ENCODE measurements at places on chromosomes 2 and 18. TPM values are rescaled to one million over a fixed set of nuclear protein-coding genes. Genes with fewer than 3 reads are reported as not detected.

ACMSD gene
- polyA plus RNA-seq = 37.0 TPM

REG3A gene
- polyA plus RNA-seq = not detected

OTOF gene
- 0.21 TPM for polyA plus RNA-seq

SPAG16 gene
- 57.2 TPM for polyA plus RNA-seq

DNA sequence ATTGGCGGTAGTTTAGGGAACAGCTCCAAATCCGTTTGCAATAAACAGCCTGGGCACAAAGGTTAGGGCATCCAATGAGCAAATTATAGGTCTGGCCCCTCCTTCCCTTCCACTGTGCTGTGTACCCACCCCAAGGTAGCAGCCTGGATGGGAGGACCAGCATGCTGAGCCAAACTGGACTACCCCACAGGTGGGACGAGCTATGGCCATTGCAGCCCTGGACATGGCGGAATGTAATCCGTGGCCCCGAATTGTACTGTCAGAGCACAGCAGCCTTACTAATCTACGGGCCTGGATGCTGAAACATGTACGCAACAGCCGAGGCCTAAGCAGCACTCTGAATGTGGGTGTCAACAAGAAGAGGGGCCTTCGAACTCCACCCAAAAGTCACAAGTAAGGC lies 6.7 kb downstream of the AGBL5 start:
- no peak for DNase-seq

- peak; percentile 53 for DNase-seq
Observed at GRCh38 chr18:50268022-50268747, 1.9 kb upstream of the CFAP53 start.

- DNase-seq = no peak
Observed at GRCh38 chr2:135844301-135844895, 7.4 kb upstream of the LCT start.

GRCh38 chr2:199144036-199144435 lies 313.7 kb downstream of the SATB2 start:
- DNase-seq = no peak

- DNase-seq = no peak
Observed at GRCh38 chr18:11502368-11502767, 107.0 kb upstream of the SLC35G4 start.

DNA sequence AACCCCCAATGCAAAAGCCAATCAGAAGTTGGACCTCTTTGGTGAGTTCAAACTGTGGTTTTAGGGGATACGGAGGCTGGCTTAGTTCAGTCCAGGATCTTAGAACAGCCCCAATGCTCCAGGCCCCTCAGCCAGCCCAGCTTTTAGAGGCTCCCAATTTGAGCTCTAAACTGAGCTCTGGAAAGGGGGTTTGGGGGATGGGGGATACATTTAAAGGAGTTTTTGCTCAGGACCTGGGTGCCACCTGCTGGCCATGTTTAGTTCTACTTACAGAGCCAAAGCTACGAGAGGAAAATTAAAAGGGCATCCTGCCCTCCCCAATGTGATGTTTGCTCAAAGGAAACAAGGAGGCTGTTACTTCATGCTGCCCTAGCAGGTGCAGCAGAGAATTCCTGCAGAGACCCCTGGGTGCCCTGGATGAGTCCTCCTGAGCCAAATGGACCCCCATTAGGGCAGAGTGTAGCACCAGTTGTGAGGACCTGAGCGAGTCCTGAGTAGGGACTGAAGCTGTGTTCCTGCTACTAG lies 15.9 kb upstream of the TMEM214 start:
- no peak for DNase-seq

- DNase-seq = no peak
Observed at GRCh38 chr18:59537579-59537978, 159.6 kb downstream of the CCBE1 start.
